Stromal cell of bone marrow (primary cell): ENCODE measurements at places on chromosomes 11 and 22.

- DNase-seq = no peak
Observed at GRCh38 chr11:112965656-112966055, 4.4 kb downstream of the NCAM1 start.

DNA sequence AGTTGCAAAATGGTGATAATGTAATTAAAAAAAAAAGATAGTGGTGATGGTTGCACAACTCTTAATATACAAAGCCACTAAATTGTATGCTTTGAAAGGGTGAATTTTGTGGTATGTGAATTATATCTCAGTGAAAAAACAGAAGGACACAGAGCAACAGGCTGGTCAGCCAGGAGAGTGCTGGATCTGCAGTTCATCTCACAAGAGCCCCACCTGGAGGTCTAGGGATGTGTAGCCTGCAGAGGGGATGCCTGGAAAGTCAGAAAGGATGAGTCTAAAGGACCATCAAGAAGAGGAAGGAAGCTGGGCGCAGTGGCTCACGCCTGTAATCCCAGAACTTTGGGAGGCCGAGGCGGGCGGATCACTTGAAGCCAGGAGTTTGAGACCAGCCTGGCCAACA is 9.0 kb downstream of the POLR3H start:
- DNase-seq = no peak

- no peak for DNase-seq
Observed at GRCh38 chr22:42412744-42413333, 19.4 kb downstream of the NFAM1 start.

GRCh38 chr22:21855676-21856075 is 11.8 kb downstream of the MAPK1 start:
- no peak for DNase-seq

GRCh38 chr11:67290801-67291200 is 1.7 kb downstream of the ANKRD13D start:
- DNase-seq = peak; percentile 80

- peak; percentile 78 for DNase-seq
Observed at GRCh38 chr11:95849087-95849825, 59.0 kb downstream of the CEP57 start.
